ENCODE measurements at places on chromosomes 3 and 15. TPM values are rescaled to one million over a fixed set of nuclear protein-coding genes. Genes with fewer than 3 reads are reported as not detected.

Gene GOLGA6B
- total RNA-seq, result not detected

Gene PSTPIP1
- total RNA-seq, result 0.56 TPM

Gene ADAMTSL3
- 0.38 TPM for total RNA-seq

Gene PLSCR5
- total RNA-seq, result not detected

Gene SCAANT1
- not detected for total RNA-seq

Gene ZBED2
- under 0.01 TPM for total RNA-seq

Gene TBL1XR1
- total RNA-seq, result 172 TPM

Gene SEMA6D
- total RNA-seq, result 9.9 TPM

Gene TMEM44
- 32.4 TPM for total RNA-seq

Gene IL5RA
- not detected for total RNA-seq

Gene PGBD4
- total RNA-seq, result 1.9 TPM

Gene PLA2G4F
- total RNA-seq, result not detected

Gene NPAP1
- total RNA-seq, result not detected

Gene RCN2
- 61.4 TPM for total RNA-seq

Gene ABHD5
- total RNA-seq, result 48.5 TPM

Gene MAP3K13
- 23.0 TPM for total RNA-seq

Gene DENND6A
- total RNA-seq, result 16.9 TPM

Data from regular cardiac myocyte (primary cell).